Stimulated activated CD8-positive, alpha-beta memory T cell treated with anti-CD3 and anti-CD28 coated beads, Interleukin-2, amount 100 ng/mL, for 1 hour (primary cell): ENCODE measurements at places on chromosomes 2 and 18.

GRCh38 chr2:191343796-191344338 lies 98.7 kb downstream of the MYO1B start:
- no peak for DNase-seq

- DNase-seq, result no peak
These were observed 1.9 kb downstream of the CTLA4 start for GRCh38 chr2:203869223-203870042.

GRCh38 chr2:127673291-127674069 lies 1.9 kb downstream of the LIMS2 start:
- no peak for DNase-seq

GRCh38 chr18:79008356-79008940 lies 28.8 kb downstream of the SALL3 start:
- no peak for DNase-seq

- DNase-seq, result no peak
These were observed 156.7 kb downstream of the CPS1 start for GRCh38 chr2:210713122-210713521.

DNA sequence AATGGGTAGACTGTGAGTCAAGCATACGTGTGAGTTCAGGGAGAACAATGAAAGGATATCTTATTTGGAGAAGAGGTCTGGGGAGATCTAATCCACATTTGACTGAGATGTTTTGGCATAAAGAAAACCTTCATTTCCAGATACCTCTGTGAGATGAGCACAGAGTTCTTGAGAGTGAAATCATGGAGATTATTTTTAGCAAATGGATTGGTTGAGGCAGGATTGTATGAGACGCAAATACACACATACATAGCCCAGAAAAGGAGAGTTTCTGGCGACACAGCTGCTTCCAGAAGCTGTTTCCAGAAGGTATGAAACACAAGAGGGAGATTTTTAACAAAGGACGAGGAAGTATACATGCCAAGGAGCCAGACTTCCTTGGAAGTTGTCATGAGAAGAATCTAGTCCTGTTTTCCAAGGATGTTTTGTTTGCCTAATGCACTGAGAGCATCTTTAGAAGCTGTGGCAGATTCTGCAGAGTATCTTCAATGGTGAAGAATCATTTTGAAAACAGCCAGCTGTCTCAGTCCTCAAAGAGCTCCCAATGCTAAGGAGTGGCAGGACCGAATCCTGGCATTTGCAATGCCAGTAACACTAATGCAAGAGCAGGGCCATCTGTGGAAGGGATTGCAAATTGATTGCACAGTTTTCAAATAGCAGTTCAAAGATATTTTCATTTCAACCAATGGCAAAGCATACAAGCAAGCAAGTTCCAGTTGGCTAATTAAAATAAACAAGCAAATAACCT lies 177.2 kb downstream of the SETBP1 start:
- no peak for DNase-seq

GRCh38 chr2:96144481-96145035 lies 682 bp downstream of the DUSP2 start:
- no peak for DNase-seq

DNA sequence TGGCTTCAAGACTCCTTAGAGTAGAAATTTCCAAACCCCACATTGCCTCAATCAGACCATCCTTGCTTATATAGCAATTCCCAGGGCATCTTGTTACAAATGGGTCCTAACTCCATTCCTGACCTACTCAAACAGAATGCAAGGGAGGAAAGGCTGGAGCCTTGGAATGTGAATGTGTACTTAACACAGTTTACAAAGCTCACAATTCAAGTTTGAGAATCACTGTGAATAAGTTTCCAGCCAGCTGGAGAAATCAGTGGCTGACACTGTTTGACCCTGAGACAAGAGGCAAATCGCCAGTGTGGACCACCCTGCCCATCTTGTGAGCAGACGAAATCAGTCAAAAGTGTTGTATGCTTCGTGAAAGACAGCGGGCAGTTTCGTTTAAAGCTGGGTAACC lies 65.5 kb downstream of the SOWAHC start:
- no peak for DNase-seq

- no peak for DNase-seq
These were observed 45.3 kb upstream of the SPAG16 start for GRCh38 chr2:213238753-213239495.

DNA sequence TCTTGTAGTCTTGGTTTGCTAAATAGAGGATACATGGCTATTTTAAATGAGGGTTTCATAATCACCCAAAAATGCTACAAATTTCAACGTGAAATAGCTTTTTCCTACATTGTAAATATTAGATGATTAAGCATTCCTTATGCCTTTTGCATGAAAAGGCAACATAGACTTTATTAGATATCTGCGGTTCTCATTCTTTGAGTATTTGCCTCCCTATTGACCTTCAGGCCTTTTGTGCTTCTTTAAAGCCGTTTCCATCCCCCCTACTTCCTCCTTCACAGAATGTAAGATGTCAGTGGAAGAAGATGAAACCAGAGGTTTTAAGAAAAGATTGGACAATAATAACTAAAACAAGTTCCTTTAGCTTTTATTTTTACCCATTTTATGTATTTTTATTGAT lies 144.1 kb downstream of the UBE2E3 start:
- no peak for DNase-seq

DNA sequence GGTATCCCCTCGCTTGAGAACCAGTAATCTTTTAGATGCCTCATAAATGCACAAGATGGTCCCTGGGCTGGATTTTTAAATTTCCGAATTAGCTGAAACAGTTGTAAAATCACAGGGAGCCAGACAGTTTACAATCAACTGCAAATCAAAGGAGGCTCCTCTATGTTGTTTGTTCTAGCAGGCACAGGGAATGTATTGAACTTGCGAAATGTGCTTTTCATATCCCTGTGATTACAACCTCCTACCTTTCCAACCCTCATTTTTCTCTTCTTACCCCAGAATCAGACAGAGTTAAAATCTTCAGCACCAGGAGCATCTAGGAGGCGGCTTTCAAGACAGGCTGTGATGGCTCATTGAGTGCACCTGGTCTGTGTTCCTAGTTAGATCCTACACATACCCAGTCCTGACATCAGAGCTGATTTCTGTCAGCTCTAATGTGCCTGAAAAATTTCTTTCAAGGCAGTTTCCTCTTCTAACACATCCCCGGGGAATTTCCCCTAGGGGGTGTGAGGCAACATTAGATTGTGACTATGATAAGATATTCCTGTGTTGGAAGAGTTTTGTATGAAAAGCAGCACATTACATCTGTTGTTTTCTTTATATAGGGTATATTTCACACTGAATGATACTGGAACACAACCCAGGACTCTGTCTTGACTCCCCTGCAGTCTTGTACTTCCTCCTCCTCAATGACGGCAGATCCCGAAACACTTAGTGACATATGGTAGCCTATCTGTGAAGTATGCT lies 17.9 kb upstream of the CAVIN2 start:
- no peak for DNase-seq

GRCh38 chr18:48391868-48392267 lies 17.3 kb downstream of the ZBTB7C start:
- no peak for DNase-seq

GRCh38 chr2:47617523-47618271 lies 165.2 kb upstream of the MSH6 start:
- DNase-seq, result no peak

GRCh38 chr2:203873921-203874631 lies 6.5 kb downstream of the CTLA4 start:
- no peak for DNase-seq
